HFFc6 (cell line): ENCODE measurements at places on chromosomes 11 and 22. TPM values are rescaled to one million over a fixed set of nuclear protein-coding genes. Genes with fewer than 3 reads are reported as not detected.
A peak's percentile ranks its signal among the peaks of the same experiment; 100 is the strongest.

DNA sequence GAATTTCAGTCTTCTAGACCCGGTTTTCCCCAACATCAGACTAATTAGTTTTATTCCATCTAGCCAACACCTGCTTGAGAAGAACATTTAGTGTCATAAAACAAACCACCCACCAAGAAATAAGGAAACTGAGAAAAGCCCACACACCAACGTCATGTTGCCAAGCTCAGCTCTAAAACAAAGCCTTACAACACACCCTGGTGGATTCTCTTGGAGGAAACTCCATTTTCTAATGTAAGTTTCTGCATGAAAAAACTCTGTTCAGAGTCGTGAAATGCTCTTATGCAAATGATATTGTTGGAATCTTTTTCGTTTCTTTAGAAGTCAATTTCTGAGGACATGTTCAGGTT lies 105.0 kb upstream of the RAG2 start:
- DNase-seq = no peak

DNA sequence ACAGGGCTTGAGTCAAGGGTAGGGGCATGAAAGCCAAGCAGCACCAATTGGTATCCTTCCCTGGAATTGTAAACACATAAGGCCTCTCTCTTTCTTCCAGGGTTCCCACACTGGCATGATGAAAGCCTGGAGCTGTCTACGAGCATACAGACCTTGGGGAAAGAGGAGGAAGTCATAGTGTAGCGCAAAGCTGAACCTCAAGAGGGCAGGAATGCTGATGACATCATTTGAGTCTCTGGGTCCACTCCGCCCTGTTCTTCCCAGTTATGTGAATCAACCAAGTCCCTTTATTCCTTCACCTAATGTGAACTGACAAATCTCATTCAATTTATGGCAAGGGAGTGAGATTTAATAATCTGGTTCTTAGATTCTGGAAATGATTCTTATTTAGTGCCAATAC lies 266.4 kb upstream of the NCAM1 start:
- DNase-seq = no peak

DNA sequence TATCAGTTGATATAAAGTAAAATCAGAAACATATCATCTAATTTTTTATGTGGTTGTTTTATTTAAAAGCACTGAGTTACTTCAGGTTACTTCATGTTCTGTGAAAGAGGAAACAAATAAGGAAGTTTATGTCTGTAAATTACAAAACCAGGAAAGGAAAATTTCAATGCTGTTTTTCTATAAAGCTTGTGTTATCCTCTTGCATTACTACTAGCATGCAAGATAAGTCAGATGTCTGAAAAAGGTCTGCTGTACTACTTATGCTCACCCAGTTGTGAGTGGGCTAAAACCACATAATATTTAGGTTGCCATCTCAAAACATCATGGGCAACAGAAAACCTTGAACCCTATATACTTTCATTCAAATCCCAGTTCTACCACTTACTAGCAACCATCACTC lies 121.5 kb downstream of the ATG16L2 start:
- DNase-seq = no peak

- no peak for DNase-seq
Observed at GRCh38 chr22:47919001-47919441, 1156.6 kb downstream of the TBC1D22A start.

DNA sequence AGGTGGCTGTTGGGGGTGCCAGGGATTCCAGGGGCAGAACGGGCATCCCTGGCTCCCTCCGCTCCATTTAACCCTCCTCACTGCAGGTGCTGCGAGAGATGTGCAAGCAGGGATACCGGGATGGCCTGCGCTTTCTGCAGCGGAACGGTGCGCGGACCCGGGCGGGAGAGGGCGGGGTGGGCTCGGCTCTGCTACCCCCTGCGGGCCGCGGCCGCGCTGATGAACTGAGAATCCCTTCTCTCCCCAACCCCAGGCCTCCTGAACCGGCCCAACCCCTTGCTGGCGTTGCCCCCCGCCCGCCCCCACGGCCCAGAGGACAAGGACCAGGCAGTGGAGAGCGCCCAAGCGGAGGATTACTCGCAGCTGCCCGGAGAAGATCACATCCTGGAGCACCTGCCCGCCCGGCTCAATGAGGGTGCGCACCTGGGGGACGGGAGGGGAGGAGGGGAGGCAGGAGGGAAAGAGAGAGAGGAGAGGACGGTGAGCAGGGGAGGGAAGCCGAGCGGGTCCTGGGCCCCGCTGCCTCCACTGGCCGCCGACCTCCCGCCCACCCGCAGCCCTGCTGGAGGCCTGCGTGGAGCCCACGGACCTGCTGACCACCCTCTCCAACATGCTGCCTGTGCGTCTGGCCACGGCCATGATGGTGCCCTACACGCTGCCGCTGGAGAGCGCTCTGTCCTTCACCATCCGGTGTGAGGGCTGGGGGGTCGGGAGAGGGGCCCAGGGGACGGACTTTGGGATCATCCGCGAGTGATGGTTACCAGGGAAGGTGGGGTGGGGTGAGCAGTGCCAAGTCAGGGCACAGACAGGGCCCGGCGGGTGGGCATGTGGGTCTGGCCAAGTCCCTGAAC lies 4.1 kb upstream of the CRACR2B start:
- no peak for DNase-seq

DNA sequence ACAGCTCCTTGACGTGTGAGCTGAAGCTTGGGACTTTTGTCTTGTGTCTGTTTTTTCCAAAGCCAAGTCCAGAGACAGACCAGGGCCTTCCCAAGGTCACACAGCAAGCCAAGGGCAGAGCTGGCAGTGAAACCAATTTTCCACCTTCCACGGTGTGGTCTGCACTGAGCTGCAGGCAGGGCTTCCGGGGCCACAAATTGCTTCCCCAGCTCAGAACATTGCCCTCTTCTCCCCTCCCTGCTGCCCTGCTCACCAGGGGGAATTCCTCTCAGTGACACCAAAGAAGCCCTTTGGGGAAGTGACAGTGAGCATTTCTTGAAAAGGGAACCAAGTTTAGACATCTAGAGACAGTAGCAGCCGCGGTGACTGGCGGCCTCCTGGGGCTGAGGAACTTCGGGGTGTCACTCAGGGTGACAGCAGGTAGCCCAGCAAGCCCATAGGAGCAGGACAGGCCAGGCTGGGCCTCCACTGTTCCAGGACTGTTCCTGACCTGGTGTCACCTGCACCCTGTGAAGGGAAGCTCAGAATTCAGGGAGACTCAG lies 9.2 kb downstream of the FXYD2 start:
- no peak for DNase-seq

- DNase-seq = no peak
Observed at GRCh38 chr11:129815596-129816461, at the start of gene TMEM45B. TSS of gene TMEM45B (plus strand) at chr11:129815848. CDS start at chr11:129852483, 36,635 bp downstream.

DNA sequence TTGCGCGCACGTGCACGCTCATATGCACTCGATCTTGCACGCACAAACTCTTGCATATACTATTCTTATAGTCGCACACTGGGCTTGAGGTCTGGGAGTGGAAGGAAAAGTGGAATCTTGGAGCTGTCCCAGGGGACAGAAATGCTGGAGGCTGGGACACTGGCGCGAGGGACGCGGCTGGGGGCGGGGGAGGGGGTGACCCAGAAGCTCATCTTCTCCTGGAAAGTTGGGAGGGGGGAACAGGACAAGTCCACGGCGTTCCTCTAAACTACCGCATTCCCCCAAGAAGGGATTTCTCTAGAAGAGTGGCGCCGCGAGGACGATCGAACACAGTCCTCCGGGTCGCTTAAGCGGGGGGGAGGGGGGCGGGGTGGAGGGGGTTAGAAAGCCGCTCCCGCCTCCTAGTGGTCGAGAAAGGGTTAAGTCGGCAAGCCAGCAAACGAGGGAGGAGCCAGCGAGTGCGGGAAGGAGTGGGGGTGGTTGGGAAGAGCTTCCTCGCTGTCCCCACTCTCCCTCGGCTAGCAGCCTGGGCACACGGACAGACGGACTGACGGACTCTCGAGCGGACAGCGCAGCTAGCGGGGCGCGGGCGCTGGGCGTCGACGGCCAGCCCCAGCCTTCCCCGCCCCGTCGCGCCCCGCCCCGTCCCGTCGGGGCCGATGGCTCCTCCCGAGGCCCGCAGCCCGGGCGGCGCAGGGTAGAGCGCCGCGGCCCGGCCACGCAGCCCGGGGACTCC lies at the start of gene RTN4RL2:
Gene RTN4RL2 (plus strand): TSS at position 507 of the 736 bp plus-strand sequence. CDS start 338 bp downstream, outside the sequence.
- no peak for DNase-seq

DNA sequence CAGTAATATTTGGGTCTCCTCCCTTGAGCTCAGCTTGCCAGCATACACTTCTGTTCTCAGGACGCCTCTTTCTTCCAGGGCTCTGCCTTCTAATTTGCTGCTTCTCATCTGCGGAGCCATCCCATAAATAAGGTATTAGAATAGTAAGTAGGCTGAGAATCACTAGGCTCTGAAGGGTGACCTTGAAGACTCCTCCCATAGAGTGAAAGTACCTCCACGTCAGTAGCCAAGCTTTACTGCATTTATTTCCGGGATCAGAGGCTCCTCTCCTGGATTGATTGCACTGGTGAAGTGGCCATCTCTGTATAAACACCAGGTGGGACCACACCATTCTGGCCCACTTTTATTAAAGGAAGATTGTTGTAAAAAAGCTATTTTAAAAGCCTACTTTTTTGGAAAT lies 315.5 kb downstream of the FAT3 start:
- DNase-seq = no peak

DNA sequence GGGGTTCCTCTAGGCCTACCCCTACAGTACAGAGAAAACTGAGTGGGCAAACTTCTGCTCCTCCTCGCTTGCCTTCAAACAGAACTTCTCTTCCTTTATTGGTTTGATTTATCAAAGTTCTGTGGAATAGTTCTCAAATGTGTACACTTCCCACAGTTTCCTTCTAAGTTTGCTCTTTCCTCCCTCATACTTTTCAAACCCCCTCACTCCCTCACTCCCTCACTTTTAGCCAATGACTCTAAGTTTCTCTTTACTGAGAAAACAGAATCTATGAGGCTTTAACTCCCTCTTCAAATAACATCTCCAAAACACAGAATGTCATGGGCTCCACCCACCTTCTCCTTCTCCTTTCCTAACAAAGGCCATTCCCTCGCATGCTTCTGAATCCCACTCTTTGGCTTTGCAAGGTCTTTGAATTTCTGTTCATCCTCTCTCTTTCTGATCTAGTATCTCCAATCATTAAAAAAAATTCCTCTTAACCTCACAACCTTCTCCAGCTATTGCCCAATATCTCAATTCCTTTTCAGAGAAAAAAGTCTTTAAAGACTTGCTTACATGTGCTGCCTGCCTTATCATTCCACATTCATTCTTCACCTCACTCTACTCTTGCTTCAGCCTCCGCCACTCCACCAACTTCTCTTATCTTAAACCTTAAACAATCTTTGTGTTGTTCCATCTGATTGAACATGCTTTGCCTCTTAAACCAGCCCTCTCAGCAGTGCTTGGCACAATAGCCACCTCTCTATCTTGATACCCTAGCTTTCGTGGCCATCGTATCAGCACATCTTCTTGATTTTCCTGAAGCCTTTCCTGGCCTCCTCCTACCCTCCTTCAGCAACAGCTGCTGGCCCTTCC lies 57.2 kb downstream of the DDI1 start:
- DNase-seq = no peak

DNA sequence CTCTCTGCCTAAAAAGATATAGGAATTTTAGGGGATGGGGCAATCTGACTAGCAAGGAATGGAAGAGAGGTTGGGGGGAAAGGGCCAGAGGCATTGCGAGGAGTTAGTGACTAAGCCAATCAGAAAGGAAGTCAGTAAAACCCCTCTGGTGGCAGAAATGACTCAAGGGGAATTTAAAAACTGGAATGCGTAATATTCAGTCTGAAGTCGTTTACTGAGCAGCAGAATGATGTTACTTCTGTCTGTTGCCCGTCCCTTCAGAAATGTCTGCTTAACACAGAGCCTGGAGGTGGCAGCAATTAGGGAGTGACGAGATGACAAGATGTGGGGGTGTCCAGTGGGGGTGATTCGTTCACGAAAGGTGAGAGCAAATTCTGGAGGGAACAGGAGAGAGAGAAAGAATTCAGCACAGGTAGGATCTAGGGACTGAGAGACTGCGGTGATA lies 107.7 kb upstream of the CLMP start:
- DNase-seq = peak; percentile 72

DNA sequence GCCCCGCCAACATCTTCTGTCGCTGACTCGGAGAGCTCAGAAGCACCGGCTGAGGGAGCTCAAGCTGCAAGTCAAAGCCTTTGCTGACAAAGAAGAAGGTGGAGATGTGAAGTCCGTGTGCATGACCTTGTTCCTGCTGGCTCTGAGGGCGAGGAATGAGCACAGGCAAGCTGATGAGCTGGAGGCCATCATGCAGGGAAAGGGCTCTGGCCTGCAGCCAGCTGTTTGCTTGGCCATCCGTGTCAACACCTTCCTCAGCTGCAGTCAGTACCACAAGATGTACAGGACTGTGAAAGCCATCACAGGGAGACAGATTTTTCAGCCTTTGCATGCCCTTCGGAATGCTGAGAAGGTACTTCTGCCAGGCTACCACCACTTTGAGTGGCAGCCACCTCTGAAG lies 6.7 kb downstream of the RAG1 start:
- no peak for DNase-seq

DNA sequence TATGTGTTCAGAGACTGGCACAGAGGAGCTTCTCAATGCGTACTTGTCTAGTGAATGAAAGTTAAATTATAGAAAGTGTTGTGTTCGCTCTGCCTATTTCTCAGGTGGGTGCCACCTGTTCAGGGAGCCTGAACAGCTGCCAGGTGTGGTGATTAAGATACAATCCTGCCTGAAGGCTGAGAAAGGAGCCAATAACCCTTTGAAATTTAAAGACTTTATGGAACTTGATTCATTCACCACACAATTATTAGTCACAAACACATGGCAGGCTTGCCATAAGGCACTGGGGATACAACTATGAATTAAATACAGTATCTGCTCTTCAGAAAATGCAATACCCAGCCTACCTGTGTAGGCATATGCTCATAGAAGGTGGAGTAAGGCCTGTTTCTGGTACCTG lies 92.9 kb upstream of the AMOTL1 start:
- no peak for DNase-seq

DNA sequence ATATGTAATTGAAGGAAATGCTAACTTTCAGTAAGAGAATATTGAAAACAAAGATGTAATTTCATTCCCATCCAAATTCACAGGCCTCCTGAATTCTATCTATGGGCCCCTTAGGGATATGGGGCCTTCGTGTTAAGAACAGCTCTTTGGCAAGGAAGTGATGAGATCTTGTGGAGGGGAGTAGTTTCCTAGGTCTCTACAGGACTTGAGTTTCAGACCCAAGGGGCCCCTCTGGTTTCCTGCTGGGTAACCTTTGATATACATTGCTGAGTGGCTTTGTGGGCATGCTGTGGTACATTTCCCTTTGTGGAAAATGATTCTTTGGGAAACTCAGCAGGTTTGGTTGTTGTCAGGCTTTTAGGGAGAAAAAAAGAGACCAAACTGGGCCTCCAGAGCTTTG lies 6.2 kb downstream of the STIM1 start:
- no peak for DNase-seq

Gene DRG1
- total RNA-seq = 64.8 to 67.4 TPM (median 64.8 TPM) in 3 replicates

Gene OR5B21
- not detected in 3 replicates for total RNA-seq

Gene CRYBB2
- total RNA-seq = 0.31 to 0.41 TPM in 2 of 3 replicates, not detected in the other

Gene CPT1B
- total RNA-seq = 1.7 and 1.8 TPM in 2 replicates

Gene LRRC4C
- not detected in 3 replicates for total RNA-seq

Gene BBOX1
- 0.36 TPM in 1 of 3 replicates, not detected in the others for total RNA-seq

Gene NPTXR
- 1.6 to 5.5 TPM (median 4.9 TPM) in 3 replicates for total RNA-seq
